ENCODE measurements at places on chromosomes 5 and 9.

- DNase-seq: peak; percentile 74
Measured at GRCh38 chr9:19788614-19789271, at the start of gene SLC24A2. SLC24A2 (minus strand) TSS chr9:19789037.

- no peak for DNase-seq
Measured at GRCh38 chr5:119368238-119368630, 12.4 kb downstream of the TNFAIP8 start.

- no peak for DNase-seq
Measured at GRCh38 chr9:27086818-27087680, 22.0 kb upstream of the TEK start.

- no peak for DNase-seq
Measured at GRCh38 chr9:117300371-117301110, 114.3 kb downstream of the ASTN2 start.

- DNase-seq: no peak
Measured at GRCh38 chr5:96957254-96958049, 21.6 kb downstream of the LNPEP start.

- no peak for DNase-seq
Measured at GRCh38 chr9:35864695-35865255, 5.4 kb downstream of the OR13J1 start.

GRCh38 chr5:147327421-147327820, 92.6 kb downstream of the STK32A start:
- no peak for DNase-seq

- no peak for DNase-seq
Measured at GRCh38 chr5:144333336-144333920, 162.8 kb downstream of the KCTD16 start.

DNA sequence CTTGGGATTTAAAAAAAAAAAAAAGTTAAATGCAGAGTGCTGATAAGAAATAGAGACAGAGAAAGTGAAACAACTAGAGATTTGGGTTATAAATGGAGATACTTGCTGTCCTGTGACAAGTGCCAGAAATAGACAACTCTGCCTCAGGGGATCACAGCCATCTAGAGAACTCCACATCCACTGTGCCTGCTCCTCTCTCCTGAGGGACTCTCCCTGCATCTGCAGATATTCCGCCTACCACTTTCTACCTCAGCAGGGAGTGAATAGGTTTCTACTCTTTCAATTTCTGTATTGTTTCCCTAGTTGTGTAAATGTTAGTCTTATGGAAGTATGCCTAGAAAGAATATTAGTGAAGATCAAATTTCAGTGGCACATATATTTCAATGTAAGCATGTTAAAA, 307.2 kb downstream of the HTR1A start:
- DNase-seq: no peak

All from WTC11 (cell line).